ENCODE measurements at places on chromosomes 12 and 14.

- no peak for DNase-seq
Measured at GRCh38 chr12:130394906-130395305, 57.2 kb downstream of the PIWIL1 start.

- no peak for DNase-seq
Measured at GRCh38 chr12:30813525-30814294, 59.0 kb upstream of the CAPRIN2 start.

GRCh38 chr14:52882824-52883223 lies 68.0 kb downstream of the FERMT2 start:
- no peak for DNase-seq

- no peak for DNase-seq
Measured at GRCh38 chr14:59429790-59430189, 35.4 kb downstream of the GPR135 start.

DNA sequence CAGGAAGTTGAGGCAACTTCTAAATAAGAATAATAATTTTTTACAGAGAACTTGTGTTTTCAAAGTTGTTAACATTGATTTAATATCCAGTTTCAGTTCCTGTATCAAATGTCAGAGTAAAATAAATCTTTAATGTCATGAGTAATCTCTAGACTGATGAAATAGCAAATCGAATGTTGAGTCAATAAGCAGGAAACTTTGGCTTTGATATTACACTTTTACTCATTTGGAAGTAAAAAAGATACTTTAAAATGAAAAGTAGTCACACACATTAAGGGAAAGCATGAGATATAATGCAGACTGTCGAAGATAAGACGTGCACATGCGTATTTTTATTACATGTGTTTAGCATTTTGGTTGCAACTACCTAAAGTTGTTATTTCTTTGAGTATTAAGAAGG lies 78.2 kb upstream of the PTGDR start:
- DNase-seq: no peak

GRCh38 chr14:59631237-59631636 lies 54.6 kb upstream of the CCDC175 start:
- no peak for DNase-seq

DNA sequence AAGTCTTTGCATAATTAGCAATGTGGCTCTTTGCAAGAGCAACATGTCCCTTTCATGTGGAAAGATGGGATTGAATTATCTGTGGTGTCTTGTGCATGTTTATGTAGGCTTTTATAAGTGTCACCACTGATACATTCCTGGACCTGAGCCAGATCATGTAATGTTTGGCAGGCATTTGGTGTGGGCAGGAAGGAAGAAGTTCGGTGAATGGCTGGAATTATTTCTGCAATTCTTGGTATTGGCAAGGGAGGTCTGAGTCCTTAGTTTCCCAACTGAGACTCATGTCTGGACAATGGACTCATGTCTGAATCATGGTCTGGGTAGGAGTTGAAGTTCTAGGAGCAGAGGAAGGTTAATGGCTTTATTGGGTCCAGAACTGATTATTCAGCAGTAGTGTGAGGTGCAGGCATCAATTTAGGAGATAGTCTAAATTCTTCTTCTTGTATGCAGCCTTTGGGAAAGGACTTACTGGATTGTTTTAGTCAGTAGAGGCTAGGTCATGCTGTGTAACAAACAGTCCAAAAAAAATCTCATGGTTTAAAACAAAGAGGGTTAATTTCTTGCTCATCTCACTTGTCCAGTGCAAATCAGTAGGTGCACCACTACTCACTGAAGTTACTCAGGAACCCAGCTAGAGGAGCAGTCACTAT lies 186.5 kb upstream of the LHX5 start:
- no peak for DNase-seq

- no peak for DNase-seq
Measured at GRCh38 chr12:85423947-85424346, 143.9 kb downstream of the ALX1 start.

GRCh38 chr12:31732926-31733548 lies 4.2 kb upstream of the AMN1 start:
- DNase-seq: no peak

- no peak for DNase-seq
Measured at GRCh38 chr14:23589606-23590005, 11.0 kb upstream of the JPH4 start.

GRCh38 chr12:1197264-1198018 lies 206.4 kb downstream of the ERC1 start:
- no peak for DNase-seq

DNA sequence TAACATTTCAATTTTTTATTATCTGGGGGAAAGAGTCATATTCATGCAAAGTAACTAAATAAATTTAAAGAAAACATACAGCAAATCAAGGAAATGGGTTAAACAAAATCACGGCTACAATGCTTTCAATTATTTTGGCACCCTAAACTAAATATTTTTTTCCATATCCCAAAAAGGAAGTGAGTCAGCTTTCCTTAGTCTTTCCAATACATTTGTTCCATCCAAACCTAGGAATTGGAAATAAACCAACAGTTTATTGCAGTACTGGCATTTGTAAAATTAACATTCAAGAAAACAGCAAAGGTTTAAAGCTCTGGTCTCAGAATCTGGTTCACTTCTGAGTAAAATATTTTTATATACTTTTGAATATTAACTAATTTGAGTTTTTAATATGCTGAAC lies 89.2 kb downstream of the BCL2L14 start:
- no peak for DNase-seq

DNA sequence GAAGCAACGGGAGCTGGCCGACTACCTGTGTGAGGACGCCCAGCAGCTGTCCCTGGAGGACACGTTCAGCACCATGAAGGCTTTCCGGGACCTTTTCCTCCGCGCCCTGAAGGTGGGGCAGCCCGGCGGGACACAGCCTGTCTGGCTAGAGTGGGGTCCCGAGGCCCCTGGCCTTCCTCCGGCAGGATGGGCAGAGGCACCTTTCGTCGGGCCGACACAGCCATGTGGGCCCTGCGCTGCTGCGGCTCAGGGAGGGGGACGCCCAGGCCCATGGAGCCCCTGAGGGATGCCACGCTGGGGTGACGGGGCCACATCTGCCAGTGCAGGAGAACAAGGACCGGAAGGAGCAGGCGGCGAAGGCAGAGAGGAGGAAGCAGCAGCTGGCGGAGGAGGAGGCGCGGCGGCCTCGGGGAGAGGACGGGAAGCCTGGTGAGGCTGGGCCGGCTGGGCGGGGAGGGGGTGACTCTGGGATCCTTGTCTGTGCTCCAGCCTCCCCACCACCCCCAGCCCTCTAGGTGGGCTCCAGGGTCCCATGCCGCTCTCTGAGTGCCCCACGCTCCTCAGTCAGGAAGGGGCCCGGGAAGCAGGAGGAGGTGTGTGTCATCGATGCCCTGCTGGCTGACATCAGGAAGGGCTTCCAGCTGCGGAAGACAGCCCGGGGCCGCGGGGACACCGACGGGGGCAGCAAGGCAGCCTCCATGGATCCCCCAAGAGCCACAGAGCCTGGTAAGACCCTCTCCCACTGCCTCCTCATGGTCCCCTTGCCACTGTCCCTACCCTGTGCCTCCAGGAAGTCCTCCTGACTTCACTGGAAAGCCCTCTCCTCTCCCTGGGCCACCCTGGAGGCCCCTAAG lies 10.9 kb upstream of the ADSS1 start:
- no peak for DNase-seq

DNA sequence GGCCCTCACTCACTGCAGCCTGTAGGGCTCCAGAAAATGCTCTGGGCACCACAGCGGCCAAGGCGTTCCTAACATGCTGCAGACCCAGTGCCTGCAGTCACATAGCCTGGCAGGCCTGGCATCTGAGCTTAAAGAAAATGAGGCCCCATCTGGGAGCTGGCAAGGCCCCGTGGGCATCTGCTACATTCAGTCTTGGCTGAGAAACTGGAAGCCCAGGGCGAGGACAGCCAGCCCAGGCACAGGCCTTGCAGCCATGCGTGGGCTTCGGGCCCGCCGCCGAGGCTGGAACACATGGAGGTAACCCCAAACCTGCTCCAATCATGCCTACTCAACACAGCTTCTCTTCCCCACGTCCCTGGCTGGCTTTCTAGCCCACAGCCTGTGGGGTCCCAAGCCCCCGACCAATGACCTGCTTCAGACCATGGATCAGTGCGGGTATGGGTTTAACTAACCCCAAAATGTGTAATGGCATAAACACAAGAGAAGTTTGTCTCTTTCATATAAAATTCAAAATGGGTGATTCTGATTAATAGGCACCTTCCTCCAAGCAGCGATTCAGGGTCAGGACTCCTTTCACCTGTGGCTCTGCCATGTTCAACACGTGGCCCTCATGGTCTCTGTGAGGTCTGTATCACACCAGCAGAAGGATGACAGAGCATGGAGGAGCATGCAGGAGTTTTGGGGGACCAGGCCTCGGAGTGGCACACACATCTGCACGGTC lies 6.4 kb downstream of the NGB start:
- no peak for DNase-seq

- DNase-seq: no peak
Measured at GRCh38 chr14:23694085-23694948, 58.2 kb downstream of the DHRS2 start.

DNA sequence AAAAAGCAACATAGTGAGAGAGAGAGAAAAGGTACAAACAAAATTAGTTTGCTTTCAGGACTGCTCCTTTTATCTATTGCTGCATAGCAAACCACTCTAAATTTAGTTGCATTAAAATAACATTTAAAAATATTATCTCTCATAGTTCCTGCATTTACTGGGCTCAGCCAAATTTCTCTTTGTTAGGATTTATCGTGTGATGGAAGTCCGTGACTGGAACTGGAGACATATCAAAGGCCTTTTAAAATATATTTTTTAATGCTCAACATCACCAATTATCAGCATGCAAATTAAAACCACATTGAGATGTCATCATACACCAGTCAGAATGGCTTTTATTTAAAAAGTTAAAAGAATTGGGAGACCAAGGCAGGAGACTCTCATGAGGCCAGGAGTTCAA lies 107.6 kb upstream of the SYT1 start:
- no peak for DNase-seq

DNA sequence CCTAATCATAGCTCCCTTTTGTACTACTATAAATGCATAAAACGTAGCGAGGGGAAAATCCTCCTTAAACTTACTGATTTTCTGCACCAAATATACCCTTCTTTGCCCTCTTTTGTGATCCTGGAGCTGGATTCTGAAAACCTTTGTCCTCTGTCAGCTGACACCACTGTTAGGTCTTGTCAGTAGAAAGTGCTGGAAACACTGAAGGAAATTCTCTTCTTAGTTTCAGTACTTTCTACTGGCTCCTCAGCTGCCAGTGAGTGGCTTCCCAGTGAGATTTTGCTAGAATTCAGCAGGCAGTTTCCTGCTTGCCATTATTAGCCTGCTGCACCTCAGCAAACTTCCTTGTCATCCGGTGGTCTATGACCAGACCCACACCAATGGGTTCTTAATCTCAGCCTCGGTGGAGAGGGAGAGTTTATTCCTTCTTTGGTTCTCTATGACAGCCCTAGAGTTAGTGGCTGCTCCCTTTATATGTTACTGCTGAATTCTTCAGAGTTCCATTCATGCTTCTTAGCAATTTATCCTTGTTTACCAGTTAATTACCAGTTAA lies 476.2 kb downstream of the FSCB start:
- no peak for DNase-seq

- no peak for DNase-seq
Measured at GRCh38 chr12:43736927-43737440, 21.6 kb downstream of the PUS7L start.

- no peak for DNase-seq
Measured at GRCh38 chr14:73785834-73786635, 65.6 kb upstream of the PTGR2 start.

DNA sequence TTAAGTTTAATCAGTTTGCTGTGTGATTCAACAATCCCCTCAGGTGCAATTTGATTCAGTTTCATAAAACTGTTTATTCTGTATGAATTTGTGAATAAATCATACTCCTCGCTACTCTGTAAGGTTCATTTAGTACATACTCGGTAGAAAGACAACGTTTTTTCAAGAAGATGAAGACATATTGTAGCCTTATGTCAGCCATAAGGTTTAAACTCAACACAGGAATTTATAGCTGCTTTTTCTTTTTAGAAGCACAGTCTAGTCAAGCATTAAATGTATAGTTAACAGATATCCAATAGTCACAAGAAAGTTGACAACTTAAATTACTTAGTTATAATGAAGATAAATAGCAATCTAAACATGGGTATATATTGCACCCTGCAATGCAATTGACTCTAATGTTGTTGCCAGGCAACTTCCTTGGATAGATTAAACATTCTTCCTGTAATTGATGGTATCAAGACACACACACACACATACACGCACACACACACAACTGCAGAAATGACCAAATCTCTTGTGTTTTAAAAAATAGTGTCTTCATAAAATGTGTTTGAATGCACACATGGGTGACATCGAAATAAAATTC lies 151.5 kb upstream of the MGAT4C start:
- peak; percentile 87 for DNase-seq

GRCh38 chr12:75334384-75335030 lies at the start of gene GLIPR1L1:
Gene GLIPR1L1 (plus strand): TSS chr12:75334670. CDS start chr12:75334729, 59 bp downstream.
- no peak for DNase-seq

GRCh38 chr12:131035245-131035681 lies 81.6 kb downstream of the ADGRD1 start:
- DNase-seq: no peak

DNA sequence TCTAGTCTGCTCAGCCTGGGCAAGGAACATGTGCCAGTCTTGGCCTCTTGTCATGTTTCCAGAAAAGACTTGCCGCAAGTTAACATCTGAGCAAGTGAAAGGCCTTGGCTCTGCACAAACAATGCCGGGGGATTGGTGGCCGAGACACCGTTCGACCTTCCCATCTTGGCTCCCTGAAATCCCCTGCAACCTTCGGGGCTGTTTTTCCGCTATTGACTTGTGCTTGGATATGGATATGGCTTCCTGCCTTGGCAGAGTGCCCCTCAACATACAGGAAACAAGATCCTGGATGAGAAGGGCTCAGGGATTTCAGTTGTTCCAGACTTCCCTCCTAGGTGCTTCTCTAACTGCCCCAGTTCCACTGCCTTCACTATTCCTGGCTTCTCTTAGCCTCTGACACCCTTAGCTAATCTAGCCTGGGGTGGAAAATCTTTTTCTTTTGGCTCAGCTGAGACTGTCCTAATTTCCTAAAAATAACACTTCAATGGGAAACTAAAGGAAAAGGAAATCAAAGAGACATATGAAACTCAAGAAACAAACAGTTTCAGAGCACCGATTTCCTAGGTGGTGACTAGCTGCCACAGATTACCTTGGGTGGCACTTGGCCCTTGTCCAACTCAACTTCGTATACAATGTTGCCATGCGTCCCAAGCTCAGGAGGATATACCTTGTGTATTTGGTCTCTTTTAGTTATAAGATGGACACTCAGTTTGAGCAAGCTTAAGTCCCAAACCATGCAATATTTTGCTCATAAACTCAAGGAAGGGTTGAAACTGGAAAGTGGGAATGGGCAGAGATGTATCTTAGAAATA lies 33.9 kb downstream of the RDH12 start:
- no peak for DNase-seq

GRCh38 chr12:15453613-15454012 lies 131.3 kb downstream of the PTPRO start:
- no peak for DNase-seq

- DNase-seq: no peak
Measured at GRCh38 chr14:50795142-50795541, 35.8 kb downstream of the NIN start.

GRCh38 chr14:44370727-44371126 lies 136.4 kb downstream of the FSCB start:
- DNase-seq: no peak

DNA sequence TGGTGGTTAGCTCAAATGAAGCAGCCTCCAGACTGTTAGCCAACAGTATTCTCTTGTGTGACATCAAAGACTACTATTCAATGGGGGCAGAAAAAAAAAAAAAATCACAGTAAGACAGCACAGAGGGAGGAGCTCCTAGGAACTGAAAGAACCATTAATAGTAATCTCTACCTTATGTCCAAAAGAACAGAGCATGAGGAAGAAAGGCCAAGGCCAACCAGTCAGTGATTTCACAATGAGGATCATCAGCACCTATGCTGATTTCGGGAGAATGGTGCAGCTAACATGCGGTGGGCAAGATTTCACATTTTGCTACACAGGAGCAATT lies 66.3 kb upstream of the SOX5 start:
- DNase-seq: no peak

Measured in NCI-H2081 treated with DMSO at 0.1 percent for 48 hours (cell line).